CD4-positive, alpha-beta T cell treated with Interferon gamma for 1 hour (primary cell): ENCODE measurements at places on chromosomes 6 and 20.
A peak's percentile ranks its signal among the peaks of the same experiment; 100 is the strongest.

GRCh38 chr6:148538261-148539190 is 195.9 kb downstream of the SASH1 start:
- no peak for DNase-seq

GRCh38 chr6:128118401-128118800 is 217.5 kb upstream of the THEMIS start:
- DNase-seq, result no peak

GRCh38 chr6:154187203-154187602 is 148.2 kb downstream of the OPRM1 start:
- DNase-seq, result no peak

GRCh38 chr6:135179372-135179771 is 1.7 kb upstream of the MYB start:
- DNase-seq, result no peak

DNA sequence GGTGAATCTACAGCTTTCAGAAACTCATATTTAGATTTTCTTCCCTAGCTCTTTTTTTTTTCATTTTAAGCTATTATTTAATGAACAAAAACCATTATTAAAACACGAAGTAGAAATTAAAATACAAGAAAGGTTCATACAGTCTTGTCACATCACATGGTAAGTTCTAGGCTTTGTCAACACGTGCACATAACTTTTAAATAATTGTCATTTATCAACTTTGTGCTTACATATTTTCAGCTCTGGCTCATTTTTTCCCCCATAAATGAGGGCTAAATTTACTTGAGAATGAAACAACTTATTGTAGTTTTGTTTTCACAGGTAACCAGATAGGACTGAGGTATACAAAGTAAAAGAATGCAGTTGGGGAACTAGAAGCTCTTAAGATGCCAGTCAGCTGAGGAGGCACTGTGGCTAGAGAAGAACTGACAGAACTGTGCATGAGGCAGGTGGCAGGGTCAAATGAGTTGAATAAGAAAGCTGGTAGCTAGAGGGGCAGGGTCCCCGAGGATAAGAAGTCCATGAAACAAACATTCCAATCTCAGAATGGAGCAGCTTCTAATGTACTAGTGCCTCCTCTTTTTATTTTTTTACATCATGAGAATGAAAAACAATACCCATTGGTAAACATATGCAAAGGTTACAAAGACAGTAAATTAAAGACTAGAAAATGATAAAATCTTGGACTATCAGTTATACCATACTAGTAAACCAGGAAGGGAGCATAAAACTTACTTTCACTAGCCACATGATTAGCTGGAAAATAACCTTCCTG is 141.5 kb downstream of the MYB start:
- DNase-seq, result no peak

- DNase-seq, result no peak
Observed at GRCh38 chr6:90485635-90486277, 101.1 kb downstream of the MAP3K7 start.

GRCh38 chr20:33859157-33859695 is 48.1 kb downstream of the CHMP4B start:
- DNase-seq, result peak; percentile 22

DNA sequence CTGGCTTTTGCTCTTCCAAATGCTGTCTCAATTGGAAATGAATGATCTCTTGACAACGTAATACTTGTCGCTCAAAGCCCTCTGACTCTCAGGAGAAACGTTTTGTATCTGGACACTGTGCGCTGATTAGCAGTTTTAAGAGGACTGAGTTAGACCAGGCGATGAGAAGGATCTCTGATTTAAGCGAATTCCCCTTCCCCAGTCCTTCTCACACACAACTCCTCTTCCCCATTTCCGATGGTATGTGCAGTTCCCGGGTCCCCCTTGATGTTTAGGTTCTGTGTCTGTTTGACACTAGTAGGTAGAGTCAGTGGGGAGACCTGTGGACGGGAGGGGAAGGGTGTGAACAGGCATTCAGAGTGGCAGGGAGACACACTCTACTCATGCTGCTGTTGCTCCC is 2.5 kb downstream of the ZDHHC14 start:
- no peak for DNase-seq

DNA sequence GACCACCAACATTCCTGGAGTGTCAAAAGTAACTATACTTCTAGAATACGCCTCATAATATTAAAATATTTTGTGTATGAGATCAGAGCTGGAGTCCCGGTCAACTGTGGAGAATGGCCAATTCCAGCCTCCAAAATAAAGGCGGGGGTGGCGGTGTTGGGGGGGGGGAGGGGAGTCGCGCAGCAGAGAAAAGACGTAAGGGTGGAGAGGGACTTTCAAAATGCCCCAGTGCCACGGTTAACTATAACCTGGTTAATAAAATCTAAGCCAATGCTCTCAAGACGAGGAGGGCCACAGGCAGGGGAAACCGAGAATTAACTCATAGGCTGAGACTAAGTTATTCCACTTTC is 1.3 kb downstream of the NUP153 start:
- DNase-seq, result no peak

GRCh38 chr6:52098721-52099120 is 11.3 kb upstream of the PKHD1 start:
- DNase-seq, result no peak

DNA sequence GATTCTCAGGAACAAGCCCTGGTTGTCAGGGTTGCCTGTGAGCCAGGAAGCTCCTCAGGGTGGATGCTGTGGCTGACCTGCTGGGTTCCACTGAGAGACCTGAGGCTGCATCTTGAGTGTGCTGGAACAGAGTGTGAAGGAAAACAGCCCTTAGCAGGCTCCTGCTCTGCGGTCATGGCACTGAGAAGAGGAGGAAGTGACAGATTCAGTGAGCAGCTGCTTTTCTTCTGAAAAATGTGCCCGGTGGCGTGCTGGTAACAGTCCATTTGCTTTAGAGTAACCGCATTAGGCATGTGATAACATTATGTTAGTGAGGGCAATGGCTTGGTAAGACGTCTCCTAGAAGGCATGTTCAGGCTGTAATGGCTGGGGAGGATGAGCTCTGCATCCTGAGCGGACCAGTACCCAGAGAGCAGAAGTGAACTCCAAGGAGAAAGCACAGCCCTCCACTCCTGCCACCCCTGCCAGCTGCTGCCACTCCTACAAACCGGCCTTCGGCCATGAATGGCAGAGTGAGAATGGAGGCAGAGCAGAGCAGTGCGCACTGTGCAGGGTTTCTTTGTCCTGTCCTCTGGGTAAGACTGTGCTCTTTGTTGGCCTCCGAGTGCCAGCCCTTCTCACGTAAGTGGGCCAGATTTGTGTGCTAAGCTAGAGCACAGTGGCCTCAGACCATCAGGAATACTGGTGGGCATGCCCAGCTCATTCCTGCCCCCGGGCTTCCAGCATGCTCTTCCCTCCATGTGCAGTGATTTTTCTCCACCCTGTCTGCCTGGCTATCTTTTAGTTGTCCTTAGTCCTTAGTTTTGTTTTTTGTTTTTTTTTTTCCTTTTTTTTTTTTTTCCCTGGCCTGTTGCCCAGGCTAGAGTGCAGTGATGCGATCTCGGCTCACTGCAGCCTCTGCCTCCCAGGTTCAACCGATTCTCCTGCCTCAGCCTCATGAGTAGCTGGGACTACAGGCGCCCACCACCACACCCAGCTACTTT is 98.1 kb upstream of the VSTM2L start:
- DNase-seq, result peak; percentile 37

DNA sequence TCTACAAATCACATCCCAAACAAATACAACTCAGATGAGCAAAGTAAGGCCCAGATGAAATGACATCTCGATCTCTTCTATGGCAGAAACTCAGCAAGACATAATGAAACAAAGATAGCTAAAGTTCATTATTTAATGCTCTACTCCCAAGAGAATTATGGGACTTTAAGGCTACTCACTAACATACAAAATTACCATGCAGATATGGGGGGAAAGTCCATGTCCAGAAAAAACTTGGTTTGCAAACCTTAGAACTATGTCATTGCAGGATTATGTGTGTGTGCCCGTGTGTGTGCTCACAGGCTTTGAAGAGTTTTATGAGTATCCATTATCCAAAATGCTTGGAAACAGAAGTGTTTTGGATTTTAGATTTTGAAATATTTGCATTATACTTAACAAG is 34.0 kb downstream of the AKIRIN2 start:
- no peak for DNase-seq

- no peak for DNase-seq
Observed at GRCh38 chr20:15550116-15550870, 1023.0 kb downstream of the KIF16B start.

- peak; percentile 94 for DNase-seq
Observed at GRCh38 chr6:138773177-138774091, at the start of gene CCDC28A. Gene CCDC28A, plus strand, starts transcription at chr6:138773769. Its CDS starts 2,352 bp downstream, at chr6:138776121.

GRCh38 chr20:47066484-47067270 is 172.0 kb downstream of the EYA2 start:
- DNase-seq, result no peak

DNA sequence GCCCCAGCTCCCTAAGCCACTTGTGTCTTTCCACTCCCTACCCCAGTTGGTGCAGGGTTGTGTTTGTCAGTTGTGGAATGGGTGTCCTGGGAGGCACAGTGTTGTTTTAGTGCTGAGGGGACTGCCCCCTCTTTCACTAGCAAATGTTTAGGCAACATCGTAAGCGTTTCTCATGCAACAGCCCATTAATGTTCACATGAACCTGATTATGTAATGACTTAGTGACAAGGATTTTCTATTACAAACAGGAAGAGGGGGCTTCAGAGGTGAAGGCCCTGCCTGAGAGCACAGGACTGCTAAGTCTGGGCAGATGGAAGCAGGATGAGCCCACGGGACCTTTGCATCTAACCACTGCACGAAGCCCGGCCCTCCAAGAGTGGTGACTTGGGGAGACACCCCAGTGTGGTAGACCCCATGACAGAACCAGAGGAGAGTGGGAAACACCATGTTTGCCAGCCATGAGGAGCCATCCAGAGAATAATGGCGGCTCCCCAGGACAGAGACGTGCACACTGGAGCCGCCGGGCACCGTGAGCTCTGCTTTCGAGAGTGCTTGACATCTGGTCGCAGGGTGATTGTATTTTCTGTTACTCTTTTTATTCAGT is 339.7 kb downstream of the THBS2 start:
- DNase-seq, result no peak

GRCh38 chr6:67811239-67812037 is 823.6 kb upstream of the ADGRB3 start:
- no peak for DNase-seq

GRCh38 chr20:56945901-56946300 is 316.8 kb downstream of the TFAP2C start:
- DNase-seq, result no peak

DNA sequence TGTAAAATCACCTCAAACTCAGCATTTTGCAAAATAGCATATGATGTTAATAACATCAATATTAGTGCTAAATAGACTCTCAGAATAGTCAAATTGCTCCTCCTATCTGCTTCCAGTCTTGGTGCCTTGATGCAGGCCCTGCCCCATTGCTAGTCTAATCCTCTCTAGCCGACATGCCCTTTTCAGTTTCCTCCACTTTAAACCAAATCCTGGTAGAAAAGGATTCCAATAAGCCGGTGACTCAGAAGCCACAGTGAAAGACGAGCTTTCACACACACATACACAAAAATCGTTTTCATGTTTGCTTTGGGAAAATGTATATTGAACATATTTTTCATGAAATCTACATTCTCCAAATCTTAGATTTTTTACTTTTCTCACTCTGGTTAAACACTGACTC is 203.1 kb downstream of the LMBRD1 start:
- DNase-seq, result no peak

DNA sequence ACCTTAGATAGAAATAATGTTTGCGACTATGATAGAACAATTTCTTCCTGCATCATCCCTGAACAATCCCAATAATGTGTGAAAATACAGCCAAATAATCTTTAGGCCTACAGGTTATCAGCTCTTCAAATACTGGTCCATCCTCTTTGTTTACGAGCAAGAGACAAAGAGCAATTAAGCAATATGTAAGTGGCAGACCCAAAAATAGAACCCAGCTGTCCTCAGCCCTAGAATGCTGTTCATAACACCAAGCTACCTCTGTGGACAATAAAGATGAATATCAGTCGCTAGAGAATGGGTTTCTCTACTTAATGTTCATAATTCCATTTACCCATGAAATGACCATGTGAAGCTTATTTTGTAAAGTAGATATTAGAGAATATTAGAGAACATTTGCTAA is 28.4 kb upstream of the OSTM1 start:
- DNase-seq, result no peak

DNA sequence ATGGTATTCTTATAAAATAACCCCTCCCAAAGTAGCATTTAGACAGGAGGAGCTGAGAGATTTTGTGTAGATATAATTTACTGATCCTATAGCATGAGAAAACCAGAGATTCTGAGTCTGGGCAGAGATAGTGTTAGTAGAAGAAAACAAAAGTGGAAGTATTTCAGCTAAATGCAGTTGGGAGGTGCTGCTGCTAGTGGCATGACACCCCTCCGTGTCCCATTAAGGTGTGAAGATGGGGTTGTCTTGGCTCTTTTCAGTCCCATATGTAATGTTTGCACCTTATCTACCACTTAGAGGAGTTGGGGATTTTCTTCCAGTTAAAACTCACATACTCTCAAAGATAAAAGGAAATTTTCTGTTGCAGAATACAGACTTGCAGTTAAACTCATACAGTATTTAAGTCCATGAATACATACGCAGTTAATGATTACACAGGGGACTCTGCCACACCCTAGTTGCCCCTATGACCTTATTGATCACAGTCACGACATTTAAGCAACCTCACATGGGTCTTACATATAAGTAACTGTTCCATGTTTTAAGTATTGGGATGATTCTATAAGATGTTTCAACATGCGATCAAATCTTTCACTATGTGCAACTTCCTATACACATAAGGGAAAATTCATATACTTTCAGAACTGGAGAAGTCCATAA is 11.5 kb downstream of the TAAR2 start:
- no peak for DNase-seq

GRCh38 chr20:21270806-21271205 is 32.3 kb upstream of the XRN2 start:
- DNase-seq, result no peak

DNA sequence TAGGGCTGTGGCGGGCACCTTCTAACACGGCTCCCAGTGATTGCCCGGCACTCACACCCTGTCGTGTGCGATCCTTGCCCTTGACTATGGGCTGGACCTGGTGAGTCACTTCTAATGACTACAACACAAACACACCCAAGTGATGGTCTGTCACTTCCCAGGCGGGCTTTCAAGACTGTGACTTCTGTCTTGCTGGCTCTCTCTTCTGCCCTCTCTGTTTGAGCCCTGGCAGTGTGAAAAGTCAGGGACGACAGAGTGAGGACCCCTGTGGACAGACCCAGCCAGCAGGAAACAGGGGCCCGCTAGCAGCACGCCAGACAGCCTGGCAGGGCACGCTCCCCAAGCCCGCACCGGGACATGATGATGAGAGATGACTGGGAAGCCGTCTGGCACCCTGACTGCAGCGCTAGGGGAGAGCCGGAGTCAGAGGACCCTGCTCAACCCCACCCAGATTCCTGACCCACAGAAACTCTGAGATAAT is 43.0 kb downstream of the KIF16B start:
- no peak for DNase-seq

- no peak for DNase-seq
Observed at GRCh38 chr20:54260116-54260515, 52.2 kb downstream of the PFDN4 start.

- no peak for DNase-seq
Observed at GRCh38 chr20:43840382-43841070, 74.1 kb upstream of the TOX2 start.
